ENCODE measurements at places on chromosomes 1 and 21.

GRCh38 chr1:66396212-66396890 is 137.6 kb upstream of the SGIP1 start:
- peak; percentile 23 for DNase-seq

DNA sequence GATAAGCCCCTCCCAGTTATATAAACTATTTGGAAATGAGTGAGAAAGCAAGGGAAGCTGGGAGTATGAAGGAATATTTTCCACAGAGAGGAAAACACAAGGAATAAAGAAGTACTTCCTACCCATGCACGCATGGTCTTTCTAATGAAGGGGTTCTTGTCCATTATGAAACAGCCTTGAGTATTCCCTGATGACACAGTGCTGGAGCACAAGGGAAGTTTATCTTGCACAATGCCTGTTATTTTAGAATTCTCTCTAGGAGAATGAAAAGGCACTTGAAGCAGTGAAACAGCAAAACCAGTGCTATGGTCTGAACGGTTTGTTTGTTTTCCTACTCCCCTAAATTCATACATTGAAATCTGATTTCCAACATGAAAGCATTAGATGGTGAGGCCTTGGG is 38.6 kb upstream of the ADAMTS1 start:
- no peak for DNase-seq

DNA sequence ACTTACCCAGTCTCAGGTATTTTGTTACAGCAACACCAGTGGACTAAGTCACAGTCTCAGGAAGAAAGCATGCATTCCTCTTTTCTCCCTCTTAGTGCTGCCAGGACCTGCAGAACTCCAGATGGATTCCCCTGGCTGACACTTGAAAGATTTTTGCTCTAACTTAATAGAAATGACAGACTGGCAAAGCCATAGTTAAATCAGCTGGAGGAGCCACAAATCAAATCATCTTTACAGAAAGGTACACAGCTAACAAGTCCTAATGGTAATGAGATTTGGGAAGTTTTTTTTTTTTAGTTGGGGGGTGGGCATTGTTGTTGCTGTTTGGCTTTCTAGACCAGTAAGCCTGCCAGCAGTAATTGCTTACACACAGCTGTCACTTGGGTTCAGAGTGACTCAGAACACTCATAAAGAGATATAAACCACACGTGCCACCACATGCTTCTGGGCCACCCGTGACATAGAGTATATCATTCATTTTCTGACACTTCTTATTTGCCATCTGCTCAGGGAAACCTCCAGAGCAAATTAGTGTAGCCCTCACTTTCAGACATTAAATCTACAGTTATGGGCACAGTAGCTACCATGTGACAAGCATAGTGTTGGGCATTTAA is 72.4 kb downstream of the FH start:
- no peak for DNase-seq

DNA sequence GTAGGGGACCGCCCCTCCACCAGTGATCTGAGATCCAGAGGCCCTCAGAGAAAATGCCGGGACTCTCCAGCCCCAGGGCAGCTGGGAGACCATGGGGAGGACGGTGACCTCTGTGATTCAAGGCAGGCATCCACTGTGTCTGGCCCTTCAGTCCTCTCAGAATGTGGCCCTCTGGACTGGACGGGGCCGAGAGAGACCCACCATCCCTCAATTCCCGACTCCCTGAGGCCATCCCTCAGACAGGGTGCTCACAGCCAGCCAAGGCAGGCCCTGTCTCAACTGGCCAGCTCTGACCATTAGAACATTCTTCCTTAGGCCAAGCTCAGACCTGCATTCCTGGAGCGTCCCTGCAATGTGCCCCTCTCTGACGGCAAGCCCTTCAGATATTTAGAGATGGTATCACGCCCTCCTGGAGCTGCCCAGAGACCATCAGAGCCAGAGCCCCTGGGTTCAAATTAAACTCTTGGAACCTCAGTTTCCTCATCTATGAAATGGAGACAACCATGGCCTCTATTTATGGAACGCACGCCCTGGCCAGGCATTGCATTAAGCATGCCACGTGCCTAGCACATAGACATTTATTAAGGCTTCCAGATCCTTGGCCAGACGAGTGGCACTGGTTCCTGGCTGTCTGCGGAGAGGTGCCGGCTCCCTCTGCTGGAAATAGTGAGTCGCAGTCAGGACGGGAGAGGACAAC is 9.6 kb upstream of the EPS8L3 start:
- peak; percentile 79 for DNase-seq

- DNase-seq = no peak
Observed at GRCh38 chr1:208534599-208534897, 290.4 kb upstream of the PLXNA2 start.

DNA sequence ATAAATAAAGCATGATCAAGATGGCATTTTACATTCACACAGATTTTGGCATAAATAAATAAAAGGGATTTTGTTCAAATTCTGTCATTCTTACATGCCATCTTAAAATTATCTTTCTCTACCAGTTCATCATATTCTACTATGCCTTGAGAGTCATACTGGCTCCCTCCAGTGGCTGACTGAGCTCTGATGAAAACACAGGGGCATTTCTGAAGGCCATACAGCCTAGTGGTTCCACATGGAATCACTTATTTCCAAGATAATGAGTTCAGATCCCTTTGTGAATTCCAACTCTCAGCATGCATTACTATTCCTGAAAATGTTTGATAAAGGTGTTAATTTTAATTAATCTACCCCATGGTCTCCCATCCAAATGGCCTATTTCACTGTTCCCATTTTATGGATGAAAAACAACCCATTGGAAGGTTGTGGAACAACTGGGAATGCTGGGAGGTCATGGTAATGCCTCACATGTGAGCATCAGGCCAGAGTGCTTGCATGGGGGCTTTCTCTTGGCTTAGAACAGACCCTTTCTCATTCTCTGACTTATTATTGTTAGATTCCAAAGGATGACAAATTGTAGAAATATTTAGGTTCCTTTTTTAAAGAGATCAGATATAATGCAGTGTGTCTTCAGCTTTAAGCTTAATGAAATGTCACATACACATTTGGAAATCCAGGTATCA is 622.4 kb upstream of the PKN2 start:
- peak; percentile 18 for DNase-seq

- no peak for DNase-seq
Observed at GRCh38 chr1:205492774-205493173, 11.7 kb upstream of the CDK18 start.

DNA sequence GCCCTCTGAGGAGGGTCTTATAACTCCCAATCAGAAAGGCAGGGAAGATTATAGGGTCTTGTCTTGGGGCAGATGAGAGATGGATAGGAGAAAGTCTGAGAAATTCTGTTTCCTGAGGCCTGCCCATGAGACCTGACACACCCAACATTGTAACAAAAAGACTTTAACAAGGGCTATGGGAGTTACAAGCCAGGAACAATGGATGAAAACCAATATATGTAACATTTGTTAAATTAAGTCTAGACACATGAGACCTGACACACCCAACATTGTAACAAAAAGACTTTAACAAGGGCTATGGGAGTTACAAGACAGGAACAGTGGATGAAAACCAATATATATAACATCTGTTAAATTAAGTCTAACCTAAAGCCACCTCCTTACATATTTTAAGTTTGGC is 21.8 kb downstream of the NRDC start:
- no peak for DNase-seq

DNA sequence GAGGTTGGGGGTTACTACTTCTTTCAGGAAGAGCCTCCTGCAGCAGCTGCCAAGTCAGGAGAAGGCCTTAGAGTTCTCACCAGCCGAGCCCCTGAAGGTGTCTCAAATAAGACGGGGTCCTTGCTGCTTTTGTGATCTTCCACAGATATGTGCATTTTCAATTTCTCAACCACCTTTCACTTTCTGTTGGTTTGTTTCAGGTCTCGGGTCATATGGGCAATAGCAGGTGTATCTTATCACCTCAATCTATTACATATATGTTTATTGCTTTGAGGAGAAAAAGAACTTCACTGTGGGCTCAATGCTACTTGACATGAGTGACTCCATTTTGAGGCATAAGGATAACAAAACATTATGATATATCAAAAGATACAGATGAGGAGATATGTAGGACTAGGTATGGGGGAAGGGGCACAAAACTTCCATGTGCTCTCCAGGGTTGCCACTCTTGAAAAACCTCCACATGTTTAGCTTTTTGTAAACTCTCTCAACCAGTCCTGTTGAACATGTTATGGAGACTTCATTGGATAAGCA is 1171.4 kb upstream of the ADGRL2 start:
- no peak for DNase-seq

DNA sequence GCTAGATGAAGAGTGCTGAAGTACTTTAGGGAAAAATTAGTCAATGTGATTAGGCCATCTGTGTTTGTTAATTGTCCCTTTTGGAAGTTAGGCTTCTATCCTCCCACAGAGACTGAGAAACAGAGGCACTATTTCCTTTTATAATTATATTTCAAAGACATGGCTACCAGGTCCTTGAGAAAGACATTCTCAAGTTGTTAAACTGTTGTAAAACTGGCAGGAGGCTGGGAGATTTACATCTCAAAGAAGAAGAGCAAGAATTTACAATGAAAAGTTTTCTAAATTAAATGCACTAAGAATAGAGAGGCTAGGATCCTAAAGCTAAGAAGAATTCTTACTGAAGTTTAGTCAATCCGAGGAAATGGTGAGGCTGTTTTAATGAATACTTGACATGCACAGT is 74.0 kb upstream of the BRINP3 start:
- DNase-seq = no peak

- DNase-seq = peak; percentile 59
Observed at GRCh38 chr1:6634371-6635052, 9.8 kb downstream of the THAP3 start.

GRCh38 chr1:21537932-21538630 is 28.9 kb downstream of the ALPL start:
- no peak for DNase-seq

DNA sequence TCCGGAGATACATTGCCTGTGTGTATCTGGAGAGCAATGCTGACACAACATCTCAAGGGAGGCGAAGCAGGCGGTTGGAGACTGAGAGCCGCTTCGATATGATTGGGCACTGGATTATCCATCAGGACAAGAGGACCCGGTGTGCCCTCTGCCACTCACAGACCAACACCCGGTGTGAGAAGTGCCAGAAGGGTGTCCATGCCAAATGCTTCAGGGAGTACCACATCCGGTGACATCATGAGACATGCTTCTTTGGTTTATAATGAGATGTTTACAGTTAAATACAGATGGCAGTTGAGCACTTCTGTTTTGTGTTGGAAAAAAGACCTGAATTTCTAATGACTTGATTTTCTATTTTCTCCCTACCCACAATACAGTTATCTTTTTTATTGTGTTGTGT is 12.1 kb downstream of the PGBD2 start:
- DNase-seq = no peak

- peak; percentile 64 for DNase-seq
Observed at GRCh38 chr1:207414606-207415108, 39.5 kb upstream of the CR2 start.

- peak; percentile 29 for DNase-seq
Observed at GRCh38 chr1:44406737-44407429, 1.8 kb downstream of the RNF220 start.

GRCh38 chr1:227947676-227948492 is at the start of gene WNT9A:
Gene WNT9A, minus strand, starts transcription at chr1:227947932. Its CDS starts 45 bp downstream, at chr1:227947887.
- DNase-seq = no peak

- no peak for DNase-seq
Observed at GRCh38 chr1:236578661-236579060, 25.7 kb downstream of the HEATR1 start.

- no peak for DNase-seq
Observed at GRCh38 chr1:109091839-109092193, 1.3 kb downstream of the TMEM167B start.

DNA sequence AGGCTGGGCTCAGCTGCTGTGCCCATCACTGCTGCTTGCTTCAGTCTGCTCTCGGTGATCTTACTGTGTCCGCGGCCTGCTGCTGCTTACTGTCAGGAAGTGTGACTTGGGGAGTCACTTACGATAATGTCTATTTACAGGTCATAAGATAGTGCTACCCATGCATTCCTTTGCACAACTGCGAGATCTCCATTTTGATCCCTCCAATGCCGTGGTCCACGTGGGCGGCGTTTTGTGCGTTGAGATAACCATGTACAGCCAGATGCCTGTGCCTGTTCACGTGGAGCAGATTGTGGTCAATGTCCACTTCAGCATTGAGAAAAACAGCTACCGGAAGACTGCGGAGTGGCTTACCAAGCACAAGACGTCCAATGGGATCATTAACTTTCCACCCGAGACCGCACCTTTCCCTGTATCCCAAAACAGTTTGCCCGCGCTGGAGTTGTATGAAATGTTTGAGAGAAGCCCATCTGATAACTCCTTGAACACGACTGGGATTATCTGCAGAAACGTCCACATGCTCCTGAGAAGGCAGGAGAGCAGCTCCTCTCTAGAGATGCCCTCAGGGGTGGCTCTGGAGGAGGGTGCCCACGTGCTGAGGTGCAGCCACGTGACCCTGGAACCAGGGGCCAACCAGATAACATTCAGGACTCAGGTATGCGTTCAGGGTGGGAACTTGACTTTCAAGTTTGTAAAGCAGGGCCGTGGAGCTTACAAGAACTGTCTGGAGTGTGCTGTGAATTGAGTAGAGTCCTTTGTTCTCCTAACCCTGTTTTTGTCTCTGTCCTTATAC is 24.4 kb upstream of the PWP2 start:
- DNase-seq = peak; percentile 39

DNA sequence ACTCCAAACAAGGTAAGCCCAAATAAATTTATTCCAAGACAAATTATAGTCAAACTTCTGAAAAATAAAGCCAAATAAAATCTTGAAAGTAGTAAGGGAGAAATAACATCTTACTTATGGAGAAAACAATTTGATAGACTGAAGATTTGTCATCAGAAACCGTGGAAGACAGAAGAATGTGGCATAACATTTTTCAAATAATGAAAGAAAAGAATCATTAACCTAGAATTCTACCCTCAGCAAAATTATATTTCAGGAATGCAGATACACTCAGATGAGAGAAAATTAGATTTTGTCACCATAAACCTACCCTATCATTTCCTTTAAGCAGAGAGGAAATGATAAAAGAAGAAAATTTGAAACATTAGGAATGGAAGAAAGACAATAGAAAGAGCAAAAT is 27.3 kb upstream of the PADI1 start:
- DNase-seq = no peak

GRCh38 chr21:42201615-42202161 is 17.3 kb upstream of the ABCG1 start:
- no peak for DNase-seq

- DNase-seq = no peak
Observed at GRCh38 chr1:7960867-7961215, 670 bp upstream of the PARK7 start.

DNA sequence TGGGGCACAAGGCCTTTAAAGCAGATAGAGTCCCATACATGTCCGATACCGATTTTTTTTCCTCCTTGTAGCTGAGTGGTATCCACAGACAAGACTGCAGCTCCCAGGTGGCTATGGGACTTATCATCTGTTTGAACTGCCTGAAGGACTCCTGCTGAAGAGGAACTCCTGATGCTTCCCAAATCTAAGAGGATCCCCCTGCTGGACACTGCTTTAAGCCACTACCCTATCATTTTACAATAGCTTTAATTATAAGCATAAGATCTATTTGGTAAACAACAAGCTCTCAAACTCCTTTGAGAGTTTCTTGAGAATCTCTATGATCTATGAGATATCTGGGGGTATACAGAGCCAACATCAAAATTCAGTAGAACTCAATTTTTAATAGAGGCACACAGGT is 11.7 kb downstream of the NDC1 start:
- DNase-seq = no peak

GRCh38 chr1:64765826-64766225 is 21.0 kb downstream of the RAVER2 start:
- no peak for DNase-seq
